ENCODE measurements at places on chromosomes 4 and X. TPM values are rescaled to one million over a fixed set of nuclear protein-coding genes. Genes with fewer than 3 reads are reported as not detected.

GRCh38 chrX:100979881-100980607 is 10.5 kb downstream of the ARL13A start:
- no peak overlapping the region for H3K4me3 ChIP-seq
- DNase-seq = no peak
- no peak overlapping the region for H3K27ac ChIP-seq
- no peaks in the 10 kb centered on the region for H3K27me3 ChIP-seq
- no peaks in the 10 kb centered on the region for H3K36me3 ChIP-seq

IL9R gene
- 4.0 TPM for polyA plus RNA-seq

DNA sequence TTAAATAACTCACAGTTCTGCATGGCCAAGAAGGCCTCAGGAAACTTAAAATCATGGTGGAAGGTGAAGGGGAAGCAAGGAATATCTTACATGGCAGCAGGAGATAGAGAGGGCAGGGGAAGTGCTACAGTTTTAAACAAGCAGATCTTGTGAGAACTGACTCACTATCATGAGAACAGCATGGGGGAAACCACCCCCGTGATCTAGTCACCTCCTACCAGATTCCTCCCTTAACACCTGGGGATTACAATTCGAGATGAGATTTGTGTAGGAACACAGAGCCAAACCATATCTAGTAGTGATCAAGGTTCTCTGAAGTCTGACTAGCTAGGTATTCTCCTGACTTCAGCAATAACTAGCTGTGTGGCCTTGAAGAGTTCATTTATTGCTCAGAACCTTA is 56.0 kb downstream of the BANK1 start:
- no peaks in the 10 kb centered on the region for H3K36me3 ChIP-seq
- no peak overlapping the region for H3K4me3 ChIP-seq
- H3K27me3 ChIP-seq = no peaks in the 10 kb centered on the region
- H3K4me1 ChIP-seq = no peaks in the 10 kb centered on the region
- DNase-seq = no peak

DNA sequence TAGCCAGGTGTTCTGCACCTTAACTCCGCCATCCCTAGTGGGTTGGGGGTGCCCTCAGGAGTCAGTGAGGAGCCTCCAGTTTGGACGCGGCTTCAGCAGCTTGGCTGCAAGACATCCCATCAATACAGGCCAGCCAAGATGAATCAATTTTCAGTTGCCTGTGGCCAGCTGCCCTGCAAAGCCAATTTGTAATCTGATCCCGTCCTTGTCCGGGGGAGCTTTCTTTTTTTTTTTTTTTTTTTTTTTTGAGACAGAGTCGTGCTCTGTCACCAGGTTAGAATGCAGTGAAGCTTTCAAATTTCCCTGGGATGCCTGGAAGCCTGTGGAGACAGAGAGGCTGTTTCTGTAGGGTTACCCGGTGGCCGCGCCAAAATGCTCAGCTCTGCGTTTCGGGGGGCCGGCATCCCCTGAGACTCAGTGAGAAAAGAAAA is 192.5 kb downstream of the ASMT start:
- no peak overlapping the region for H3K4me3 ChIP-seq
- no peaks in the 10 kb centered on the region for H3K4me1 ChIP-seq
- H3K36me3 ChIP-seq = no peaks in the 10 kb centered on the region

DNA sequence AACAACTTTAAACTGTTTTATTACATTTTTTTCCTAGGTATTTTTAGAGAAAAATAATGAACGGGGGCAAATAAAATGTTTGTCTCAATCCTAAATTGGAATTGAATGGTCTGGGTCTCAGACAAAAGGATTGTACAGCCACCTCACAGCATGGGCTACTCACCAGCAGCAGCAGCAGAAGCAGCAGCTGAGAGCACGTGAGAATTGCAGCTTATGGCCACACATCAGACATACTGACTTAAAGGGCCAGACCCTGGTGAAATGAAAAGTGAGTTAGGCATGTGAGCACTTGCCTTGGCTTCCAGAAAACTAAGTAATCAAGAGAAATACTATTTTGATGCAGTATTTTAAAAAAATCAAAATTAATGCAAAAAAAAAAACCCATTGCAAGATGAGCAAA is 56.6 kb downstream of the AASDH start:
- H3K27me3 ChIP-seq = no peaks in the 10 kb centered on the region
- H3K36me3 ChIP-seq = no peaks in the 10 kb centered on the region
- H3K4me1 ChIP-seq = no peaks in the 10 kb centered on the region
- no peak for DNase-seq
- H3K4me3 ChIP-seq = no peak overlapping the region

CDS1 gene
- 0.11 TPM for polyA plus RNA-seq

- no peaks in the 10 kb centered on the region for H3K4me1 ChIP-seq
- H3K27me3 ChIP-seq = no peaks in the 10 kb centered on the region
- DNase-seq = no peak
- H3K27ac ChIP-seq = no peak overlapping the region
- H3K4me3 ChIP-seq = no peak overlapping the region
Observed at GRCh38 chrX:18894156-18894555, 89.8 kb downstream of the PHKA2 start.
